GDM1 (cell line): ENCODE measurements at places on chromosomes 12 and 14.

GRCh38 chr12:30845676-30846075, 80.9 kb upstream of the TSPAN11 start:
- DNase-seq: no peak

GRCh38 chr12:114136631-114137030, 170.5 kb upstream of the RBM19 start:
- DNase-seq: no peak

DNA sequence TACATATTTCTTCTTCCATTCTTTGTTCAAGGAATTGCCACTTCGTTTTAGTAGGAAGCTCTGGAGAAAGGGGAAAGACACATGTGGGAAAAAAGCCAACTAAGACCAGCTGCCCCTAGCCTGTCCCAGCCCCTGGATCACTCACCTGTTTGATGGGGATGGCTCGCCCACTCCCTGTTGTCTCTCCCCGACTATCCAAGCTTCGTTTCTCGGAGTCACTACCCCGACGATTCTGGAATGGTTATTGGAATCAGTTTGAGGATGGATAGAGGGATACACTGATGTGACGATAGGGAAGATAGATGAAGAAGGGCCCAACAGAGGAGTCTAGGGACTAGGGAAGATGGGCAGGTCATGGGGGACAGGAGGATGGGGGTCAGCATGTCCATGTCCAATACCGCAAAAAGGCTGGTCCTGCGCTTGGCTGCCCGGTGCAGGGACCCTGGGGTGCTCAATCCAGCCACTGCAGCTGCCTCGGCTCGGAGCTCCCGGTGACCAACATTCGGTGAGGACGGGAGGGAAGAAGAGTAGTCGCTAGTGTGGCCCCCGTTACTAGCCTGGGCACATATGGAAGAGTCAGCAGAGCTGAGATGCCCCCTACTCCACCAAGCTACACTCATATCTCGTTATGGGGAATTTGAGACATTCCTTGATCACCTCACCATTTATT, 7.0 kb downstream of the AGAP2 start:
- DNase-seq: no peak

GRCh38 chr12:31876568-31877424, 82.4 kb upstream of the RESF1 start:
- DNase-seq: peak; percentile 76

GRCh38 chr12:52130711-52131110, 51.2 kb downstream of the SMIM41 start:
- DNase-seq: no peak

GRCh38 chr12:9127936-9128663, 12.4 kb upstream of the A2M start:
- no peak for DNase-seq

DNA sequence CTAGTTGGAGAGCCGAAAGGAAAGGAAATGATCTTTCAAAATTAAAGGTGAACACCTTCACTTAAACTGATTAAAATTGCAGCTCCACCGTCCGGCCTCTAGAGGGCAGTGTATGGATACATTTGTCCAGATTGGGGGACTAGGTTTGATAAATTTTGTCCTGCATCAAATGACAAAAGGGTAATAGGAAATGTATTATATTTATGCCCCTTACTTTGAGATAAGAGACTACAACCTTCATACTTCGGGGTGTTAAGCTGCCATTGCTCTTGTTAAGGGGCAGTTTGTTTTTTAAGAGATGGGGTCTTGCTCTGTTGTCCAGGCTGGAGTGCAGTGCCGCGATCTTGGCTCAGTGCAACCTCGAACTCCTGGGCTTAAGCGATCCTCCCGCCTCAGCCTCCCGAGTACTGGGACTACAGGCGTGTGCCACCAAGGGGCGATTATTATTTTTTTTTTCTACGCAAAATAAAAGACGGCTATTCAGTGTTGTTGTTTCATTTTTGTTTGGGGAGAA, 818 bp upstream of the SUOX start:
- DNase-seq: peak; percentile 38

DNA sequence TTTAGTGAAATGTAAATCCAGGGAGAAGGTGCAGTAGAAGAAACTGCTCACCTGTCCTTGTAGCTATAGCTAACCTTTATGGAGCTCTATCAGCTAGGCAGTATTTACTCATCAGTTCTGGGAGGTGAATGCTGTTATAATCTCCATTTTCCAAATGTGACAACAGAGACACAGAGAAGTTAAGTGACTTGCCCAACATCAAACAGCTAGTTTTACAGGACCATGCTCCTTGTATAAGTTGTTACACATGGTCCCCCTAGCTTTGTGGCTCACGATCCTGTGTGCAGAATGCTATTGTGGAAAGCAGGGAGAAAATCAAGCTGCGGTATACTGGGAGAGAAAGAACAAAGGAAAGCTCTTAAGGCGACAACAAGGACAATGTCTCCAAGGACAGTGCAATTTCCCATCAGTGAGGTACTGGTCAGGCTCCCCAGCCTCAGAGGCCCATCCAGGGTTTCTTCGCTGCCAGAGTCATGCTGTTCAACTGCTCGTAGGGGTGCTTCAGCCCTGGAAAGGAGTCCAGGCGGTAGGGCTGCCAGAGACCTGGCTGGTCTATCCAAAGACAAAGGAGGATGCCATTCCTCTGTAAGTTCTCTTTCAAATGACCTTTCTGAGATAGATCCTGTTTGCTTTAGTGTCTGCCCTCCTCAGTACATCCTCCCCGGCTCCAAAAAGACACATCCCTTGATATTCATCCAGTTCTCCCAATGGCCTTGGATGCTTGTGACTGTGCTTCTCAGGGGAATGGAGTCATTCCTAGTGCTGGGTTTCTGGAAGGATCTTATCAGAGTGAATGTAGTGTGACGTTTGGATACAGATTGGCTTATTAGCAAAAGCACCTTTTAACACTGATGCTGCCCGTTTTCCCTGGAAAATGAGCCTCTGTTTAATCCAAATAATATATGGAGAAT, 95.5 kb downstream of the ARF6 start:
- DNase-seq: no peak

DNA sequence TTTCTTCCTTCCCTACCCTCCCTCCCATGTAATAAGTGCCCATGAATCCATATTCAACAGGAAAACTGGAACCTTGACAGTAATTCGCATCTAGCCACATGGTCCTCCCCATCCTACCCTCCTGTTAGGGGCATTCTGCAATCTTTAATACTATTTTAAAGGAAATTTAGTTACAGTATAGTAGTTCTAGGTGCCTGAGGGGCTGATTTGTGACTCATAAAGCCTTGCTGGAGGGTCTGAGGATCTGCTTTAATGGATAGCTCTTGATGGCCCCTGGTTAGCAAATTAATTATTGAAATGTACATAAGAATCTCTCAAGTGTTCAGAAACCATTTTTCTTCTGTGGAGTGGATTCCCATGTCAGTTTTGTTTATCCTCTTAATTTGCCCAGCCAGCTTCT, 54.1 kb downstream of the ESRRB start:
- DNase-seq: no peak

DNA sequence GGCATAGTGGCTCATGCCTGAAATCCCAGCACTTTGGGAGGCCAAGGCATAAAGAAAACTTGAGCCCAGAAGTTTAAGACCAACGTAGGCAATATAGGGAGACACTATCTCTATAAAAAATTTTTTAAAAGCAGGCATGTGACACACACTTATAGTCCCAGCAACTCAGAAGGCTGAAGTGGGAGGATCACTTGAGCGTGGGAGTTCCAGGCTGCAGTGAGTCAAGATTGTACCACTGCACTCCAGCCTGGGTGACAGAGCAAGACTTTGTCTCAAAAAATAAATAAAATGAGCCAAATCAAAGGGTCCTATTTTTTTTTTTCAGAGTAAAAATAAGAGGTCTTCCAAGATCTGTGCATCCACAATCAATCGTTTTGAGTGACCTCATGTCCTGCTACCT, 237.6 kb downstream of the SLC16A7 start:
- no peak for DNase-seq

GRCh38 chr12:79233341-79233781, 368.8 kb downstream of the SYT1 start:
- no peak for DNase-seq

DNA sequence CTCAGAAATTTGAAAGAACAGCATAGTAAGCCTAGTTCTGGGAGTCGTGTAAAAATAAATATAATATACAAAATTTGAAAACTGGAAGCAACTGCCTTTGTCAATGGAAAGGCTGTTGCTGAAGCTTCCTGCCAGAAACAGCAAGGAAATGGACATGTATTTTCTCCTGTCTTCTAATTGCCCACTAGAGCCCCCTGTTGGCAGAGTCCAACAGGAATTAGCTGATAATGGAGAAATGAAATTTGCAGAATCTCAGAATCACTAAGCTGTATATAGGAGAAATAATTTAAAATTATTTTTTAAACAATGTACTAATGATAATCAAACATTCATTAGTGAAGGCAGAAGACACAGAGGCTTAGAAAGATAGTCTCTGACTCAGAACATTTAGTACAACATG, 414.8 kb downstream of the SLC6A15 start:
- DNase-seq: no peak

- no peak for DNase-seq
These were observed 21.3 kb upstream of the SNRPF start for GRCh38 chr12:95837240-95838038.

DNA sequence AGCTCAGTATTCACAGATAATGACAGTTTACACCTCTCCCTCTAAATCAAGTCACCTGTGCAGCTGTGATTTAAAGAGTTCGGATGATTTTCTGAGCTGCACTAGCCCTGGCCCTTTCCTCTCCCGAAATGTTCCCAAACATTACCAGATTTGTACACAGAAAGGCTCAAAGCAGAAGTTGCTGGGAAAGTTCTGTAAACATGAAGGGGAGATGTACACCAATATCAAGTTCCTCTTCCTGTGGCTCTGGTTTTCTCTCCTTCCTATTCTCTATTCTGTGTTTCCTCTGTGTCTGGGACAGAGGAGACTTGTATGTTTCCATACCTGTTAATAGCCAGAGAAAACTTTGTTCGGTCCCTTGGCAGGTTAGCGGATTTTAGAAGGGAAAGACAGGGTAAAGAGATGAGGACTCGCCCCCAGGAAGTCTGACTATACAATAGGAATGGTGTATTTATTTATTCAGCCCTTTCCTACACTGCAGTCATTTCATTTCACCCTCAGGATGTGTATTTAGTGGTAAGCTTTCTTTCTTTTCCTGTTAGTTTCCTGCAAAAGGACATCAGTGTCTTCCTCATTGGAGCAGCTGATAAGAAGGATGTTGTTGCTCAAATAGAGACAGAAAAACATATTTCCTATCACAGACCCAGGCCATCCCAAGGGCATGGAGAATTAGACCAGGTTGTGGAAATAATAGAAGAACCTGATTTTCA, 7.6 kb upstream of the NUMB start:
- no peak for DNase-seq

- no peak for DNase-seq
These were observed 64.3 kb upstream of the CDKN3 start for GRCh38 chr14:54332490-54332889.

- no peak for DNase-seq
These were observed 655.8 kb upstream of the MGAT4C start for GRCh38 chr12:86911973-86912372.

GRCh38 chr12:43332977-43333640, 218.9 kb downstream of the ADAMTS20 start:
- DNase-seq: no peak

DNA sequence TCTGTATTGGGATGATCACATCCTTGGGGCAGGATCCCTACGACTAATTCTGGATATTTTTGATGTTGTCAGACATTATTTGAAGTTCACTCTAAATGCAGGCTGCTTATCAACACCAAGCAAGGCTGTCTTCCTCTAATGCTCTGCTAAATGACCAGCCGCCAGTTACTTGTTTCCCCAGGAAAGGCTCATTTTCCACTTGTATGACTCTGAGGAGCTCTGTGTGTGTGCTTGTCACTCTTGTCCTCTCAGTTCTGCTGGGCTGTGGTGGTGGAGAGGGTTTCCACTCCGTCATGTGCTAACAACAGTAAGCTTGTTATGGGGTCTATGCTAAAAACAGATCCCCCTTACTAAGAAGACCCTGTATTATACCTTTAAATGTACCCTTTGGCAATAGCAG, 42.1 kb downstream of the ATL1 start:
- DNase-seq: peak; percentile 54

DNA sequence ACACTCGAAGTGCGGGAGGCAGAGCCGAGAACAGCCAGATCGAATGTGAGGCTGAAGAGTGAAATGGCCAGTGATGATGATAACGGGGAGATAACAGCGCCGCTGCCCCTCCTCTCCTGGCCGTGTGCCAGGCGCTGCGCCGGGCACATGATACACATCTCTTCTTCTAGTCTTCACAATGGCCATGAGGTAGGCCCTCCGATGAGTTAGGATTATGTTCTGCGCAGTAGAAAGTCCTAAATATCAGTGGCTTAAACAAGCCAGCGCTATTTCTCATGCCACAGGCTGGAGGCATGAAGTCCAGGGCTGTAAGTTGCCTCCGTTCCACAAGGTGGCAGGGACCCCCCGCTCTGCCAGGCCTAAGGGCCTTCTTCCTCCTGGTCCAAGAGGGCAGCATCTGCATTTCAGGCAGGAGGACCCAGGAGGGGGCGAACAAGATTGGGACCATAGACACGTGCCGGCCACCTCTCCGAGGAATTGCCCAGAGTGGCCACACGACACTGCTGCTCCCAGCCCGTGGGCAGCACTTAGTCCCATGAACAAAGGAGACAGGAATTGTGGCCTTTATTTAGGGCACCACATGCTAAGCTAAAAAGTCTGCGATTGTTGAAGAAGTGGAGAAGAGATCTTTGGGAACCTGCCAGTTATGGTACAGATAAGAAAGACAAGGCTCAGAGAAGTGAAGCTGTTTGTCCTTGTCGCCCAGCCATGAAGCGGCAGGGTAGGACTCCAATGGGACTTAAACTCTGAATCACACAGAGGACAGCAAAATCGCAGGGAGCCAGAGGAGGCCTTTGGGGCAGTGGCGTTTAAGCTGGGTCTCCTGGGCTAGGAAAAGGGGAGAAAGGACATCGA, 10.9 kb upstream of the HVCN1 start:
- DNase-seq: no peak

GRCh38 chr14:65824285-65824977, 411.9 kb downstream of the FUT8 start:
- DNase-seq: peak; percentile 32

GRCh38 chr14:35331605-35332516, 39.7 kb downstream of the PSMA6 start:
- no peak for DNase-seq

- DNase-seq: no peak
These were observed 745 bp downstream of the TRHDE start for GRCh38 chr12:72272731-72273498.

DNA sequence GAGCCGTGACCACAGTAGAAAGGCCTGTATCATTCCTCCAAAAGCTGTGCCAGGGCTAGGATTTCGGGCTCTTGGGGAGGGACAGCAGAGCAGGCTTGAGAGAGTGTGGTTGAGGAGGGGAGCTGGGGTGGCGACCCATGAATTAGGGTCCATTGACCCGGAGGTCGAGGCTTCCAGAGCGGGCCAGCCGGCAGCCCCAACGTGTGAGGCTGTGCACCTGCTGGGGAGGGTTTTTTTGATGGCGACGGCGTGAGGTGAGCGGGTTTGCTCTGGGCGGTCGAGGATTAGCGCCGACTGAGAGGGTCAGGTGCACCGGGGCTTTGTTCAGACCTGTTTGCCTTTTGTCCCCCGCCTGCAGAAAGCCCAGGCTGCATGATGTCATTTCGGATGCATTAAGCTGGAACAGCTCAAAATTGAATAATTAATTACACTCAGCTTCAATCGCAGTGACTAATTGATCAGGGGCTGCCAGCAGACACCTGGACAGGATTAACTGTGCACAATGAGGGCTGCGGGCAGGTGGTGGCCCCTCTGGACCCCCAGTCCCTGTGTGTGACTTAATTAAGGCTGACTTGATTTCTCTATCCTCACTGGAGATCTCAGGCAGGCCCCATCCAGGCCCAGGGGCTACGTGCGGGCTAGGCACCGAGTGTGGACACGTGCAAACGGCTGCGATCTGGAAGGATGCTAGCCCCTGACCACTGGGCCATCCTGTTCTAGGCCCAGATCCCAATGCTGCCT, 42.1 kb upstream of the MEG3 start:
- DNase-seq: no peak
